Activated CD8-positive, alpha-beta memory T cell treated with anti-CD3 and anti-CD28 coated beads for 1 hour (primary cell): ENCODE measurements at places on chromosomes 12 and 14.

DNA sequence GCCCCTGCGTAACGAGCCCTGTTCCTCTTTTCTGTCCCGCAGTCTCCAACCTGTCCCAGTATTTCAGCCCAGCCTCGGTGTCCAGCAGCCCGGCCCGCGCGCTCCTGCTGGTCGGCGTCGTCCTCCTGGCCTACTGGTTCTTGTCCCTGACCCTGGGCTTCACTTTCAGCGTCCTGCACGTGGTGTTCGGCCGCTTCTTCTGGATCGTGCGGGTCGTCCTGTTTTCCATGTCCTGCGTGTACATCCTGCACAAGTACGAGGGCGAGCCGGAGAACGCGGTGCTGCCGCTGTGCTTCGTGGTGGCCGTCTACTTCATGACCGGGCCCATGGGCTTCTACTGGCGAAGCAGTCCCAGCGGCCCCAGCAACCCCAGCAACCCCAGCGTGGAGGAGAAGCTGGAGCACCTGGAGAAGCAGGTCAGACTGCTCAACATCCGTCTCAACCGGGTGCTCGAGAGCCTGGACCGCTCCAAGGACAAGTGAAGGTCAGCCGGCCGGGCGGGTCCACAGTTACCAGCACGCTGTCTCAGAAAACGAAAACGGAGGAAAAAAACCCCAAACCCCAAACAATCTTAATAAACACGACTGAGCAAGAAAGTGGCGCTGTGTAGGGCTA is 31.6 kb downstream of the BRI3BP start:
- DNase-seq: no peak

GRCh38 chr14:75978249-75978731 is 3.5 kb downstream of the TGFB3 start:
- DNase-seq: no peak

GRCh38 chr12:1318327-1319031 is 275.9 kb downstream of the FBXL14 start:
- DNase-seq: no peak

DNA sequence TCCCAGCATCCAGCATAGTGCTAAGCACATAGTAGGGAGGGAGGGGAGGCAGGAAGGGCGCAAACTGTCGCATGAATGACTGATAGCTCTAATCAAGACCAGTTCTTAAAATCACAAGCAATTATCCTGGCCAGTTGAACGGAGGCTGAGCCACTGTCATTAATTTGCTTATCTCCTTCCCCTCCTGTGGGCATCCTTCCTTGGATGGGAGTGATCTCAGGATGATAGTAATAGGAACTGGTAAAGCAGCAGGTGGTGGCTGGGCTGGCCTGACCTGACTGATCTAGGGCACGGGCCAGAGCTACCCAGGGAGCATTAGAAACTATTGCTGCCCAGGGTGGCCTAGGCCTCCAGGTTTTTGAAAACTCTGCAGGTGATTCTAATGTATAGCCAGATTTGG is 97.0 kb downstream of the BEGAIN start:
- DNase-seq: no peak

GRCh38 chr14:64826333-64826732 is 53.4 kb downstream of the SPTB start:
- DNase-seq: no peak

GRCh38 chr12:93127582-93128331 is 198.7 kb upstream of the EEA1 start:
- no peak for DNase-seq

- DNase-seq: no peak
These were observed 605 bp downstream of the ANKRD52 start for GRCh38 chr12:56257491-56258067.

GRCh38 chr14:95345032-95345431 is 25.3 kb upstream of the CLMN start:
- DNase-seq: no peak

- DNase-seq: no peak
These were observed 537.4 kb downstream of the PRKD1 start for GRCh38 chr14:29390081-29390832.

DNA sequence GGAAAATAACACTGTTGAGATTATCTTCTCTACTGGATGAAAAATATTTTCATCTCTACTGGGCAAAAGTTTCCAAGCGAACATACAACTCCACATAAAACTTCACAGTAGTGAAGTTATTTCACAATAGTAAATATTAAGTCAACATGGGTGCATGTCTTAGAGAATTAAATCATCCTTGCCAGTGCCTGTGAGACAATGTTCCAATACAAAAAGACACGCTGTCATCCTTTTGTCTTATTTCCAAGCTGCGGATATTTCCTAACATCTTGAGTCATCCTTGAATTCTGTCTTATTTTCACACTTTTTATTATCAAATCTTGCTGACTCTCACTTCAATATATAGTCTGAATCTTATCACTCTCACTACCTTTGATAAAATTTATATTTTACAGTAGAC is 142.9 kb upstream of the KITLG start:
- no peak for DNase-seq

DNA sequence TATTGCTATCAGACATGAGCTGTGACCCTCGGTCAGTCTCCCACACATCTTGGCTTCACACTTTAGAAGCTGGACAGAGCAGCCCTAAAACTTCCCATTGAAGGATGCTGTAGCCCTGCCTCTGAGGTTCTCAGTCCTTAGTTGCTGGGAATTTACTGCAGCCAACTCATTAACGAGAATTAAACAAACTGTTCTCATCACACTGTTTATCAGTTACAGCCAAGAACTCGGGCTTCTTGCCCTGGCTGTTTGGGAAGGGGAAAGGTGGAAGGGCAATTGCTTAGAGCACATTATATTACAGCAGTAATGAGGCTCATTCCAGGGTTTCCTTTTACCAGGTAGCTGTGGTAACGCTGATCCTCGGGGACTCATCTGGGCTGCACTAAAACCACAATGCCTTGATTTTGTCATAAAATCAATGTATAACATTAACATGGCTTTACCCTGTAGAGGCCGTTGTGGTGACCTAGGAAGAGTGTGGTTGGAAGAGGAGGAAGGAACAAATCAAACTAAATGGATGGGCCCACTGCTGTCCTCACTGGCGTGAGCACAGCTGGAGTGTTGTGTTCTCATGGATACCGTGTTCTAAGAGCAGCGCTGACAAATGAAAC is 87.1 kb downstream of the GPR135 start:
- DNase-seq: no peak

- no peak for DNase-seq
These were observed 142.2 kb downstream of the BMP4 start for GRCh38 chr14:53814392-53814791.

GRCh38 chr12:52662918-52663229 is 10.9 kb upstream of the KRT2 start:
- DNase-seq: no peak

GRCh38 chr14:76053572-76054355 is 68.2 kb downstream of the IFT43 start:
- no peak for DNase-seq

GRCh38 chr12:113287899-113288282 is 47.0 kb downstream of the SLC8B1 start:
- no peak for DNase-seq

DNA sequence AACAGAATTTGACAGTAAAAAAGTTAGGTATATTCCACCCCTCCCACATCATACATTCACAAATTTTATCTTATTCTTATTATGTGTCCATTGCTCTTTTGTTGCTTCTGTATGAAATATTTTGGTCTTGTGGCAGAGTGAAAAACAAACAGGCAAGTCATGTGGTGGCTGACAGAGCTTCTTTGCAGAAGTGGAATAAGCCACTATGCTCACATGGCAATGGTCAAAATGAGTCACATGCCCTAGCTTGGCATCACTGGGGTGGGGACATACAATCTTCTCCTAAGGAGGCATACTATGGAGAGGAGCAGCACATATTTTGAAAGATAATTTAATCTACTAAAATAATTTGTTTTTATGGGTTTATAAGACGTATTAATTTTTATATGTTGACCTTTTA is 27.7 kb upstream of the CMA1 start:
- no peak for DNase-seq

DNA sequence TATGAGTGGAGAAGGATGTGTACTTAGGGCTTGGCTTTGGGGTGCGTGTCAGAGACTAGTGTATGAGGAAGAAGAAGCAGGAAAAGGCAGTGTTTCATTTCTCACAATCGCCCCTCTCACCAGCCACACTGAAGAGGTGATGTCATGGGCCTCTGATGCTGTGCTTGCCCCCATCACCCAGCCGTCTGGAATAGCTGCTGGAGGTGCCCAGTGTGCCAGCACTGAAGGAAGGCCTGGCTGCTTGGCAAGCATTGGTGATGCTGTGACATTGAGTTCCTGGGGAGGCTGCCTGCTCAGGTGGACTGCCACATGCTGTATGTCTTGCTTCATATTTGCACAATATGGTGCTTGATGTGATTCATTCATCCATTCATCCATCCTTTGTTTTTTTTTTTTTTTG is 56.2 kb downstream of the CRADD start:
- no peak for DNase-seq

DNA sequence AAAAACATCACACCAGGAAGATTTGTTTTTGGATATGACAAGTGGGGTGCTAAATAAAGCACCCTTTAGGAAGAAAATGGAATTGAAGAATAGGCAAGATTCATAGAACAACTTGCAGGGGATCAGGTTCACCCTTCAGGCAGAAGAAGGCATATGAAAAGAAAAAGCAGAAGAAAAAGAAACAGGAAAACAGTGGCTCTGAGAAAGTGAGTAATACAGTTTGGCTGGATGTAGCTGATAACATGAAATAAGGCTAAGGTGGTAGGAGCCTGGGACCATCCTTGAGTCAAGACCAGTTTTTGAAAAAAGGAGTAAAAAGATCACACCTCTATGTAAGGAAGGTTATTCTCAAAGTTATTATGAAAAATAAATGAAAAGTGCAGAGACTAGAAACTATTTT is 42.4 kb downstream of the TRIP11 start:
- DNase-seq: no peak

DNA sequence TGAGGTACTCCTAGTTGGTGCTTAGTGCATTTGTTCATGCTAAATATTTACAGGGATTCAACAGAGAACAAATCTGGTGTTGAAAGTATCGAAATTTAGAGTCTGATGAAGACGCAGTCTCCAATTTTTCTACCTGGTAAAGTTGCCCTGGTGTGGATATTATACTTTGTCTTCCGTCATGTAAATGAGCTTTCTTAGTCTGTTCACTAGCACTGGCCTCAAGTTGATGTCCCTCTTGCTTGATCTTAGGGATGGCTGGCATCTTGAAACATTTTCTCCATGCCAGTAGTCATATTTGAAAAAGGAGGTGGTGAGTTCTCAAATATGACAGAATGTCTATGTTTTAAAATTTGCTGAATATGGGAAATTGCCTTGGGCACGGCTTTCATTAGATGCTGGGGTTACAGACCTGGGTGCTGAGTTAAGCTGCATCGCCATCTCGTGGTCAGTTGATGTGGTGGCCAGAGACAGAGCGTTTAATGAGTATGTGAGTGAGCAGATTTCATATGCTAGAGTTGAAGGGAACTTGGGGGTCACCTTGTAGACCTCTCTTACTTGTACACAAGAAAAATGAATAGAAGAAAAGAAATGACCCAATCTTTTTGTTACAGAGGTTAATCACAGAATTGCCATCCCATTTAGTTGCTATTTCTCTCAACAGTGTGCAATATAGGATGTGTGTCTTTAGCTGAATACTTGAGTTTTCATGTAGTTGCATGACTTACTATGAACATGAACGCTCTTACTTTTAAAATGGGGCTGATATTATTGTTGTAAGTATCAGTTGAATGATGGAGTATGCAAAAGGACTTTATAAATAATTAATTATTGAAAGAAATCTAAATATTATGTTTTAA is 172.8 kb upstream of the DCN start:
- DNase-seq: no peak

DNA sequence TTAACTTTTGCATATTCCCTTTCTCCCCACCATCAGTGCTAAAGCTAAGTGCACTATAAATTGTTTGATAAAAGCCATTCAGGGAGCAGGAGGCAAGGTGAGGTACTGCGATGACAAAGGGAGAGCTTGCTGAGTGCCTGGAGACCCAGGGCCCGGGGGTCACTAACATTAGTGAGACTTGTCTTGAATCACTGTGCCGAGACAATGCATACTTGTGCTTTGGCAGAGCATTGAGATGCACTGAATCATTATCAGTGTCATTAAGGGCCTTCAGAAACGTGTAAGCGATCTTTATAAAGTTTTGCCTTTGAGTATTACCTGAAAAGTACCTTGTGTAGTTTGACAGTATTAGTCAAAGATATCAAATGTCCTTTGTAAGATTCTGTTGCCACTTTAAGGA is 447.5 kb downstream of the PCNX1 start:
- DNase-seq: no peak

DNA sequence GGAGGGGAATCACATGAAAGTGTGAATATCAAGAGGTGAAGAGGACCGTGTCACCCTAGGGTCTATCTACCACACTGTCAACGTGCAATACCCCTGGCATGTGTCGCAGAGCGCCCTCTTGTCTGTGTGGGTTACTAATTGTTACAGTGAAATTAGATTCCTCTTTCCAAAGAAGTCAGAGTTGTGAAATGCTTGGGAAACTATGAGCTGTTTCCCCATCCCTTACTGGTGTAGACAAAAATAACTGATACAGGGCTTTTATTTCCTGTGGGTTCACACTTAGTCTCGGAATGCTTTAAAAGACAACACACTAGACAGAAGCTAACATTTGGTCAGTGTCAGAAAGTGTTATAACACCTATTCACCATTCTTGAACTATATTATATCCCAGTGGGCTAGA is 597.3 kb downstream of the NRXN3 start:
- DNase-seq: no peak

- DNase-seq: no peak
These were observed 76.4 kb downstream of the FGD4 start for GRCh38 chr12:32475724-32476123.

GRCh38 chr12:57552835-57553313 is 3.0 kb downstream of the KIF5A start:
- DNase-seq: no peak

- DNase-seq: no peak
These were observed 115.2 kb downstream of the C12orf75 start for GRCh38 chr12:105445649-105446048.

DNA sequence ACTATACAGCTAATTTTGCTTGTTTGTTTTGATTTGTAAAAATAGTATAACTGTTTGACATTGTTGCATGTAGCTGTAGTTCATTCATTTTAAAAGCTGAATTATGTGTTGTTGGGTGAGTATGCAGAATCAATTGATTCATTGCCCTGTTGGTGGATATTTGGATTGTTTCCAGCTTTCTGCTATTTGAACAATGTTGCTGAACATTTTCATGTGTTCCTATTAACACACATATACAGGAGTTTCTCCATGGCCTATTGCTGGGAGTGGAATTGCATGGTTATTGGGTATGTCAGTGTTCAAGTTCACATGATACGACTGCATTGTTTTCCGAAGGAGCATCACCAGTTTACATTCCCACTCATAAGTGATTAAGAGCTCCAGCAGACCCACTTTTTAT is 75.3 kb downstream of the SRGAP1 start:
- DNase-seq: no peak

DNA sequence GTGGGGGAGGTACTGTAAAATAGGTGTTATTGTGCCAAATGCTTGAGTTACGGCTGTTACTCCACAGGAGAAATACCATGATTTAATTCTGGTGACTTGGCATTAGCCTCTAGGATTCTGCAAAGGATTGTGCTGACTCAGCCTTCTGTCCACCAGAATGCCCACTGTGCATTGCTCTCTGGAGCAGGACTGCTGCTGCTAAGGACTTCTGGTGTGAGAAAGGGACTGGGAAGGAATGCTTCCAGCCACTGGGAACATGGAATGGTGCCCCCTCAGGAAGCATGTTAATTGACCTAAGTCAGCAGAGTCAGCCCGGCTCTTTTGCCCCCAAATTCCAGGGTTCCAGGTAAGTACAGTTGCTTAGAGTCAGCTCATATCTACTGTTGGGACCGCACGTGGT is 32.9 kb downstream of the ZFHX2 start:
- no peak for DNase-seq
